Hematopoietic multipotent progenitor cell (in vitro differentiated cells): ENCODE measurements at places on chromosomes 13 and 19. TPM values are rescaled to one million over a fixed set of nuclear protein-coding genes. Genes with fewer than 3 reads are reported as not detected.

The CGB3 gene
- total RNA-seq: not detected

The CLIP3 gene
- 13.7 TPM for total RNA-seq

The ATP4A gene
- not detected for total RNA-seq

The IGFL1 gene
- not detected for total RNA-seq

The SPACA4 gene
- not detected for total RNA-seq

The PIH1D1 gene
- total RNA-seq: 115 TPM

The NDFIP2 gene
- total RNA-seq: 0.27 TPM

The MADCAM1 gene
- 0.27 TPM for total RNA-seq
